ENCODE measurements at places on chromosomes 16 and 17. TPM values are rescaled to one million over a fixed set of nuclear protein-coding genes. Genes with fewer than 3 reads are reported as not detected.

DNA sequence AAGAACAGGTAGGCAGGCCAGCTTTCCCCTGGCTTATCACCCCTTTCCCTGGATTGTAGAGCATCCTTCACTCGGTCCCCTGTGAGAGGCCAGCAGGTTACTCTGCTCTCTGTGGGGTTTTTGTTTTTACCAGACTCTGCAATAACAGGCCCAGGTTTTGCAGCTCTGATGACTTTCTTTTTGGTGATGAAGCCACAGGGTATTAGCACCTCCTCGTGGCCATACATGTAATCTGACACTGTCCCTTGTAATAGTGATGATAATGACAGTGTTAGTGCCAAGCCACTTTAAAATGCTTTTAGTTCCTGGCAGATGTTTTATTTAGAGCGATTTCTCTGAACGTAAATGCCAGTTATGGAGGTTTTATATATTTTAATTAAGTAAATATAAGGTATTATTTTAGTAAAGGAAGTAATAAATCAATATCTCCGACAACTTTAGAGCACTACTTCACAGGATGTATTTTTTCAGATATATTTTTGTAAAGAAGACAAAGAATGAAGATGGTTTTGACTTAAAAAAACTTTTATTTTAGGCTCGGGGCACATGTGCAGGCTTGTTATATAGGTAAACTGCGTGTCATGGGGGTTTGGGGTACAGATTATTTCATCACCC lies 38.0 kb upstream of the CPHXL start:
- H3K4me1 ChIP-seq, result no peaks in the 10 kb centered on the region
- H3K27me3 ChIP-seq, result no peaks in the 10 kb centered on the region
- H3K36me3 ChIP-seq, result no peaks in the 10 kb centered on the region
- no peak overlapping the region for H3K4me3 ChIP-seq
- H3K27ac ChIP-seq, result no peak overlapping the region
- DNase-seq, result peak; percentile 47

DNA sequence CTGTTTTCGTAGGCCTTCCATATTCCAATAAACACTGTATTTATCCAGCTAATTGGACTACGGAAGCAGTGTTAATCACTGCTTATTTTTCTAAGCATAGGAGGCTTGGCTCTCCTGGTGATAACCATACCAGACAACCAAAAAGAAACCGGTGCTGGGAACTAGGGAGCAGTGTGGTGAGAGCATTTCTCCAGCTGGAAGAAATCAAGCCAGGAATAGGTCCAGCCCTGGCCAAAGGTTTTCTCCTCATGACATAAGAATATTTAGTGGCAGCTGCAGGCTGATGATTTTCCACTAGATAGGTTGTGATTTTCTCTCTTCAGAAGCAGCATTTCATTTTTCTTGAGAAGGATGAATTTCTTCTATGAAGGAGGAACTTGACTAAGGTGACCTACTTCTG lies 141.5 kb downstream of the TRIM37 start:
- H3K36me3 ChIP-seq, result no peaks in the 10 kb centered on the region
- peaks cover 22% of the 10 kb centered on the region for H3K4me1 ChIP-seq
- no peak for DNase-seq
- no peak overlapping the region for H3K4me3 ChIP-seq

GRCh38 chr16:88624977-88625576 lies 13.3 kb upstream of the IL17C start:
- H3K36me3 ChIP-seq, result peaks cover 81% of the 10 kb centered on the region
- H3K27me3 ChIP-seq, result no peaks in the 10 kb centered on the region
- H3K27ac ChIP-seq, result no peak overlapping the region
- DNase-seq, result no peak

GRCh38 chr17:57586742-57587141 lies 158.4 kb downstream of the CCDC182 start:
- H3K4me1 ChIP-seq, result no peaks in the 10 kb centered on the region
- no peaks in the 10 kb centered on the region for H3K27me3 ChIP-seq
- H3K4me3 ChIP-seq, result no peak overlapping the region
- no peak overlapping the region for H3K27ac ChIP-seq

The CD79B gene
- not detected for total RNA-seq

The SLFN14 gene
- not detected for total RNA-seq

The HSPB9 gene
- total RNA-seq, result not detected

The SLC16A6 gene
- total RNA-seq, result not detected
